Mesothelial cell of epicardium (in vitro differentiated cells): ENCODE measurements at places on chromosomes 7 and 10. TPM values are rescaled to one million over a fixed set of nuclear protein-coding genes. Genes with fewer than 3 reads are reported as not detected.

DNA sequence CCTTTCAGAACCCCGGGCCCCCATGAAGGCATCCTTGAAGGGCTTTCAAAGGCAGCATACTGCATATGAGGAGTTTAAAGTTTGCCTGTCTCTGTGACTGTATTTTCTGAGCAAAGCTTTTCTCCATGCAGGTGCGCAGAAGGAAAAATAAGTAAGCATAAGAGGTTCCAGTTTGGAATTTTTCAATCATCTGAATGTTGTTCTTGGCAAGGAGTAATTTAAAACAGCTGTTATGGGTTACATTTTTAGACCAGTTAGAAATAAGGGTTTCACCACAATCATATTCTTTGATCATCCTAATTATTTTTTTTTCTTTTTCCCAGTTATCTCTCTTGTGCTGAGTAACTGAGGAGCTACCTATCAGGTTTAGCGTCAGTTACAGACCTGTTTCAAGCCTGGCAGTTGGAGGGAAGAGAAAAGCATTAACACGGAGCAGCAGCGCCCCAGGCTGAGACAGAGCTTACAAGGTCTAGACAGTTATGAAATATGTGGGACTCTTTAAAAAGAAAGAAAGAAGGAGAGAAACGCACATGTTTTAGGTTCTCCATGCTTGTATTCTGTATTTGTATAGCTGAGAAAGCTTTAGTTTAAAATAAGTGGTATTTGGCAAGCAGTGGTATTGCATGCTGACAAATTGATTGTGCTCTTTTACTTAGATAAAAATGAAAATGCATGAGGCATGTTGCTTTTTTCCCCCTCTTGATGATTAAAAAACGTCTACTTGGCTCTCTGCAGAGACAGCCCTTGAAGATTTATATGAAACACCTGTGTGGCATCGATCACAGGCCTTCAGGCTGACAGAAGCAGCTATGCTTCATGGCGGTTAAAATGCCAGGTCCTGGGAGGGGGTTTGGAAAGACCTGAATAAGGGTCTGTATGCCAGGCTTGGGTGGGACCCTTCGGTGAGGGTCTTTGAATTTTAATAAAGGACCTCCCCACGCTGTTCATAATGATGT lies 157.6 kb downstream of the GRK5 start:
- DNase-seq = no peak

DNA sequence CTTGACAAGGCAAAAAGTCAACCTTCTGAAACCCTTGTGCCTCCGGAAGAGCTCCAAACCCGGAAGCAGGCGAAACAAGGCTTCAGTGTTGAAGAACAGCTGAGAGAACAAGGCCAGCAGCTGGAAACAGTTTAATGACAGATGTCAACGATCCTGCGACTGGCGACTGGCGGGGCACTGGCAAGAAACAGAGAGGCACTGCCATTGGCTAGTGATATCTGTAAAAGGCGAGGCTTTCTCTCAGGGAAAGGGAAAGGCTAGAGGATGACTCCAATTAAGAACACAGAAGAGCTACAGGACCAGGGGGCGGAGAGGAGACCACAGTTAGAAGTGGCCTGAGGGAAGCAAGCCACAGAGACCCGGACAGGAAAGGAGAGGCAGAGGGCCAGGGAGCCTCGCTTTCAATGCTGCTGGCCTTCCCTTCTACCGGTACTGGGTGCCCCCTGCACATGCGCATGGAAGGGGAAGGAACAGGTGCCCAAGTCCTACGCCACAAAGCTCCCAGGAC lies 19.4 kb downstream of the ITGB1 start:
- no peak for DNase-seq

- DNase-seq = no peak
Measured at GRCh38 chr10:7412237-7412927, 1.5 kb upstream of the SFMBT2 start.

DNA sequence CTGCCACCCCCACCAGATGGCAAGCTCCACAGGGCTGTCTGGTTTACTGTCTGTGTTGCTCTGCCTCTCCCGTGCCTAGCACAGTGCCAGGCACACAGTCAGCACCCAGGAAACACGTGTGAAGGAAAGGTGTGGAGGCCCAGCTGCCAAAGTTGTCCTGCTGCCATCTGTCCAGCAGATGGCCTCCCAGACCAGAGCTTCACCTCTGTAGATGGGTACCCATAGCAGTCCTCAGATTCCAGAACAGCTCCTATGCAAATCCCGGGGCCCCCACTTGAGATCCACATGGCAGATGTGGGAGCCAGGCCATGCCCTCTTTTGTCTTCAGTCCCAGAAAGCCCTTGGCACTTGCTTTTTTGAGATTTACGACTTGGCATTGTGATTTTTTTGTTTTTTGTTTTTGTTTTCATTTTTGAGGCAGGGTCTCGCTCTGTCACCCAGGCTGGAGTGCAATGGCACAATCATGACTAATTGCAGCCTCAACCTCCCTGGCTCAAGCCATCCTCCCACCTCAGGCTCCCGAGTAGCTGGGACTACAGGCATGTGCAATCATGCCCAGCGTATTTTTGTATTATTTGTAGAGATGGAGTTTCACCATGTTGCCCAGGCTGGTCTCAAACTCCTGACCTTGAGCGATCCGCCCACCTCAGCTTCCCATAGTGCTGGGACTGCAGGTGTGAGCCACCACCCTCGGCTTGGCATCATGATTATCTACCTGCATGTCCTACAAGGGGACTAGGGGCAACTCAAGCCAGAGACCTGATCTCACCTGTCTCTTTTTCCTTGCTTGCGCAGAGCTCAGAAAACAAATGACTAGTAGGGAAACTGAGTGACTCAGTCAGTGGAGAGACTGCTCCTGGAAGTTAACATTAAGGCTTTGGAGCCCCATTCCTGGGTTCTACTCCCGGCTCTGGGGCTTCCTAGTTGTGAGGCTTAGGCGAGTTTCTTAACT lies 16.9 kb upstream of the PALD1 start:
- DNase-seq = no peak

- no peak for DNase-seq
Measured at GRCh38 chr10:122062831-122063674, 74.1 kb downstream of the TACC2 start.

The KNDC1 gene
- total RNA-seq = 20.3 to 23.7 TPM (median 21.0 TPM) in 3 replicates

The ICA1 gene
- total RNA-seq = 6.8 to 8.3 TPM (median 8.2 TPM) in 3 replicates
